Esophagus mucosa (tissue), 1 donor: ENCODE measurements at places on chromosomes 7 and 10.

GRCh38 chr7:139650429-139651100, 127.1 kb downstream of the CLEC2L start:
- ATAC-seq, result no peak

- peak; percentile 94 for ATAC-seq
These were observed 3.7 kb upstream of the IFIT1B start for GRCh38 chr10:89373916-89374711.

DNA sequence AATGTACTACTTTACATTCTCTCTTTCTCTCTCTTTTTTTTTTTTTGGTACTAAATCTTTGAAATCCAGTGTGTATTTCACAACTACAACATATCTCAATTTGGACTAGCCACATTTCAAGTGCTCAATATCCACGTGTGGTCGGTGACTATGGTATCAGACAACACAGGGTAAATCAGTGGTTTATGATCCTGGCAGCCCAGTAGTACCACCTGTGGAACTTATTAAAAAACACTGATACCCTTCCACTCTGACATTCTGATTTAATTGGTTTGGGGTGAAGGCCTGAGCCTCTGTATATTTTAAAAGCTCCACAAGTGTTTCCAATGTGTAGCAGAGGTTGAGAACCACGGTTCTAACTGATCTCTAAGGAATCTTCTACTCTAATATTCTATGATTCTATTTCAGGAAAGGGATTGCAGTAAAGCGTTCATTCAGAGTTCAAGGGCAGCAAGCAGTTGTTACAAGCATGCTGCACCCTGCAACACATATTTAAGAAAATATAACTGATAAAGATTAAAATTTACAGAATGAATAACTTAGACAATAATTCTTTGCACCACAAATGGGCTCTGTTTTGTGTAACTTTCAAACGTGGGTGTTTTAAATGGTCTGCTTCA, 5.1 kb downstream of the CREB5 start:
- ATAC-seq, result no peak

DNA sequence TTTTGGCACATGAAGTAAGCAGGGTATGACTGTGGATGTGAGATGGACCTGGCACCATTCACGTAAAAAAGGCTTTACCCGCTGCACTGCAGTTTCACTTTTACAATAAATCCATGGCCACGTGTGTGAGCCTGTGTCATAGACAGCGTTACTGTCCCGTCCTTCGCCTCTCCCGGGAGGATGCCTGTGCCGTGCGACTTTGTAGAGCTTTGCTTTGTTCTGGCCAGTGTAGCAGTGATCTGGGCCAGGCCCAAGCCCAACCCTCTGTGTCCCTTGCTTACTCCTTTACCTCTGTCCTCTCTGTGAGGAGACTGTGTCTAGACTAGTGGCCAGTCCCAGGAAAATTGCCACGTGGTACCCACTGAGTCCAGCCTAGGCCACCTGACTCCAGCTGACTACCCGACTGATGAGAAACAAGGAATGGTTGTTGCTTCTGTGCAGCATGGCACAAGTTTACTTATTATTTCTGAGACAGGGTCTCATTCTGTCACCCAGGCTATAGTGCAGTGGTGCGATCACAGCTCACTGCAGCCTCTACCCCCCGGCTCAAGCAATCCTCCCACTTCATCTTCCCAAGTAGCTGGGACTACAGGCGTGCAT, 48.1 kb downstream of the JAKMIP3 start:
- no peak for ATAC-seq

- peak; percentile 51 for ATAC-seq
These were observed 2.1 kb downstream of the SP8 start for GRCh38 chr7:20784388-20785156.

GRCh38 chr10:64350665-64351064, 829.5 kb downstream of the REEP3 start:
- no peak for ATAC-seq

- ATAC-seq, result no peak
These were observed 50.1 kb upstream of the GHITM start for GRCh38 chr10:84089162-84089561.

GRCh38 chr7:88666626-88667025, 92.9 kb upstream of the ZNF804B start:
- no peak for ATAC-seq

GRCh38 chr10:101289541-101289940, 60.3 kb upstream of the LBX1 start:
- ATAC-seq, result no peak

DNA sequence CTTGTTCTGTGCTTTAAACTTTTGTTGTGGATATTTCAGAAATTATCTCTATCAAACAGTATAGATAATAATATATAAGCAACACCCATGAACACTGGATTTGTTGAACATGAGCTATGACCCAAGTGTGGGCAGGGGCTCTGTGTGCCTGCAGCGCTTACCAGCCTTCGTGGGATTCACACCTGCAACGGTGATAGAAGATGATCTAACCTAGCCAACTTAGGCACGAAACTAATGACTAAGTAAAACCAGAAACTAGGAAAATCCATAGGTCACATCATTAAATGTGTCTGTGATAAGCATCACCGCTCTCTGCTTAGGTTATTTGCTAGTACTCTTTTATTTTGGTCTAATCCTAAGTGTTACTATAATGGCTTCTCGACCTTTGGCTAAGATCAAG, 18.0 kb downstream of the SPAG6 start:
- no peak for ATAC-seq

- no peak for ATAC-seq
These were observed 527 bp upstream of the SORCS3 start for GRCh38 chr10:104640339-104641186.

DNA sequence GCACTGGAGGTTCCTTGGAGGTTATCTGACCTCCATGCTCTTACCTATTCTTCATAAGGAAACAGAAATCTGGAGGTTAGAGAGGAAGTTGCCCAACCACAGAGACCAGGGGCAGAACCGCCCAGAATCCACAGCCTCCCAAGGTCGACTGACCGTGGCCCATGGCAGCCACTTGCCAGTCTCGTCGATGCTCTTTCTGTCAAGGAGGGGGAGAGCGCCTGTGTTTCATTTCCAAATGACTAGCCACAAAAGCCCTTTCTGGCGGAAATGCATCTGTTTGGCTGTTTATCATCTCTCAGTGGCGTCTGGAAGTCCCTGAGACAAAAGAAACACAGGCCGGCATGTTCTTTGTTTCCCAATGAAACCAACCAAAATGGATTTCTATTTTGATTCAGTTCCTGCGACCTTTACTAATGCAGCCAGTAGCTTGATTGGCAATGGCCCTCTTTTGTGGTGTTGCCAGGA, 2.9 kb downstream of the RAMP3 start:
- no peak for ATAC-seq

- ATAC-seq, result peak; percentile 53
These were observed 1.1 kb upstream of the ACTR3C start for GRCh38 chr7:150324373-150324961.

DNA sequence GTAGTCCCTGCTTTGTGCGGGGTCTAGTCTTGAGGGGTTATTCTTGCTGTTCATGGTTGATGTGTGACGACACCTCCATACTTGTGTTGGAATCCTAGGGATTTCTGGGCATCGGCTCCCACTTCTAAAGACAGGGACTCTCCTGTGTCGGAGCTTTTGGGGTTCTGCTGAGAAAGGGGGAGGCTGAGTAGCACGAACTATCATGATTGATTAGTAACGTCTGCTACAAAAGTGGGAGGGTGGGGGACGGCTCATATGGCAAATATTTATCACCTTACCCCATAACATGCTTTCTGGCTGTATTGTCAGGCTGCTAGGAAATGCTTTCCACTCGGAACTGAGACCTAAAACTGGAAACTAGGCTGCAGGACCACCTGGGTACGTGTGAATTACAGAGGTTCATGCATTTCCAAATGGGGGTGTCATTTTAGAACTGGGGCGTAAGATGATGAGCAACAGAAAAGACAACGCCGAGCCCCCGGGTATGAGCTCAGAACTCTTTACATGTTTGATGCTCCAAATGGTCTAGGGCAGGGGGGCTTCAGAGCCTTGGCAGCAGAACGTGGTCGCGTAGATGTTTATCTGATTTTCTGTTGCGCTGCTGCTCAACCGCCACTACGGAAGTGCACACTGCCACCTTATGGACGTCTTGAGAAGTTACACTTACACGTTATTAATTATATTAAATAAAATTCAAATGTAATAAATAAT, 15.1 kb upstream of the NME8 start:
- peak; percentile 33 for ATAC-seq

DNA sequence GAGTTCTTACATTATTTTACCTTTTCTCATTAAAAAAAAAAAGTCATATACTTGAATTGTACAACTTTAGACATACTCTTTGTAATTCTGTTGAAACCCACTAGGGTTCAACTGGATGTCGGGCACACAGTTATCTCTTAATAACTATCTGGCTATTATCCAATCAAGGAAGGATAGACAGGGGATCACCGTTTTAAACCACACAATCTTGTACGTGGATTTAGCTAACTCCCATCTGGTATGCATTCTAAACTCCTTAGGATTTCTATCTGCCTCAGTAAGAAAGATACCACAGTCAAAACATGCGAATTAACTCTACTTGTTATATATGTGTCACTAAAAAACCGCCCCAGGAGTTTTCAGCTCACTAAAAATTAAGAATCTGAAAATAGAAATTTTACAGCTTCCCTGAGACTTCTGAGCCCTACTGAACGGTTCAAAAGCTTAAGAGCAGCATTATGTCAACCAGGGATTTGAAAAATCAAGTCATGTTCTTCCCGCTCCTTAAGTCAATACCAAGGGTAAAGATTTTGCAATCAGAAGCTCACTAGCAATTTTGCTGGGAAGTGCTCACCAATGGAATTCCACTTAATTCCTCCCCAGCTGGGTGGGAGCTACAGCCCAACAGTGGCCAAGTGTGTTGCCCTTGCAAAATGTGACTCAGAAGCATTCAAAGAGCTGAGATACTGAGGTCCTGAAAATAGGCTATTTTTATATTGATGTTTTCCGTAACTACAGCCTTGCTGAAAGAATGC, 267.0 kb downstream of the FRMD4A start:
- ATAC-seq, result no peak

DNA sequence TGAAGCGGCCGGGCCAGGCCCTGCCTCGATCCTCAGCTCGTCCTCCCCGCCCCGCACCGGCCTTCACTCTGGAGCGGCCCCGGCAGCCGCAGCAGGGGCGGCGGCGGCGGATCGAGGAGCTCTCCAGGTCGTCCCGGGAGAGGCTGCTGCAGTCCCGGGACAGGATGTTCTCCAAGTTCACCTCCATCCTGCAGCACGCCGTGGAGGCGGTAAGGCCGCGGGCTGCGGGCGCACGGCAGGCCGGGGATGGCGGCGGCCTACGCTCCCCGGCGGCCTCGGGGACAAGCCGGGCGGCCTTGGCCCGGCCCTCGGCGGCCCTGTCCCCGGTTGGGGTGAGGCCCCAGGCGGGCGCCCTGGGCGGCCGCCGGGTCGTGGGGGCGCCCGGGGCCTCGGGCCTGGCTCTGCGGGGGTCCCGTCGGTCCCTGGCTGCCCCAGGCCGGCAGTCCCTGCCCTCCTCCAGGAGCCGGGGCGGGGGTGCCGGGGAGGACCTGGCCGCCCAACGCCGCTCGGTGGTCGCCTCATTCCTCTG, 399 bp downstream of the FHIP2A start:
- ATAC-seq, result peak; percentile 64

- ATAC-seq, result no peak
These were observed 1.9 kb downstream of the UBN2 start for GRCh38 chr7:139232904-139233303.

DNA sequence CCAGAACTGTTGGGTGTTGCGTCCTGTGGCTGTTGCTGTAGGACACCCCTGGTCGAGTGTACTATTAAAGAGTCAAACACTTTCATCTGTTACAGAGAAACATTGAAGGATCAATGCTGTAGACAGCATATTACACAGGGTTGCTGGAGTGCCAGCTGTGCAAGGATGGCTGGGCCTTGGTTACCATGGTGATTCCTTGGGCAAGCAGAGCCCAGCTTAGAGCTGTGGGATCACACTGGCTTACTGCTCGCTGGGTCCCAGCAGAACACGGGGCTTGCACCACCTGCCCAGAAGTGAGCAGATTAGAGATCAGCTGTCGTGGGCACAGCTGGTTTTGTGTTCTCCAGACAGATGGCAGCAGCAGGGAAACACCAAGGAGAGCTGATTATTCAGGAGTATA, 76.0 kb downstream of the GPR141 start:
- ATAC-seq, result no peak

DNA sequence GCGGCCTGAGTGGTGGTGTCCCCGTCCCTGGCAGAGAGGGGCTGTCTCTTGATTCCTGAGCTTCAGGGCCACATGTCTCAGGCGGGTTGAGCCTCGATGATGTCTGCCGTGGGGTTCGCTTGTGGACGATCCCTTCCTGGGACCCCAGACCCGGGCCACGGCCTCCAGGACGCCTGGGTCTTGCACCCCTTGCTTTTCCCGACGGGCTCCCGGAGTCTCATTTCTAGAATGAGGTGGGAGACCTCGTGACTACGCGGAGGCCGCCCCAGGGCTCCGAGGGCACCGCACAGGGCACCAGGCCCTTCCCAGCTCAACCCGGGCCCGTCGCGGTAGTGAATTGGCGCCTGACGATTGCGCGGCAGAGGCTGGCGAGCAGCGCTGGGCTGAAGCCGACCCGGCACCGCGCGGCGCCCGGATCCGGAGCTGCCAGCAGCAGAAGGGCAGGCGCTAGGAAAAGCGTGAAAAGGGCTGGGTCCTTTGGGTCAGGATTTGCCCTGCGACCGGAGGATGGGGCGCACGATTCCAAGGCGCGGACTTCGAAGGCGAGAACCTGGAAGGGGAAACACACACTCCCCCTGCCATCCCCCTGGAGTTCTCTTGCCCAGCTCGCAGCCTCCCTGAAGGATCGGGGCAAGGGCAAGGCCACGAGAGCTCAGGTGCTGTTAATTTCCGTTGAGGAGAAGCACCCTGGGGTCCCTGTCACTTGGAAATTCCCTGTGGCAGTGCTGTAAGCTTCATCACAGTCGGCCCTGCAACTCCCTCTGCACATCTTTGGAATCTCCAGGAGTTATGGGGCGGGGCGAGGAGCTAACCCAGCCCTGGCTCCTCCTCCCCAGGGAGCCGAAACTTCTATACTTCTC, 15.5 kb downstream of the TLX1 start:
- ATAC-seq, result peak; percentile 22

DNA sequence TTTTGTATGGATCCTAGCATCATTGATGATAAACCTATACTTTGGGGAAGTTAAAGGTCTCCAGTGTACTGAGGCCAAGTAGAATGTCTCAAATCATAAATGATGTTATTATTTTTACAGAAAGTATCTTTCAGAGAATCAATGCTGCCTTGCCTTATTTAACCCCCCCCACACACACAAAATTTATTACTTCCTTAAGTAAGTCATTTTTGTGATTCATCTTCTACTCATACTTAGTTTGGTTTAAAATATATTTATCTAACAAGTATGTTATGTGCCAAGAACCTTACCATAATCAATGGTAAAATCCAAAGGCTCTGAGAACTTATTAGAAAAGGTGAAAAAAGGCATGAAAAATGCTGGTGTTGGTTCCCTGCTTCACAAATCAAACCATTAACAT, 18.8 kb upstream of the CLDN12 start:
- ATAC-seq, result no peak
